ENCODE measurements at places on chromosomes 7 and 10.

DNA sequence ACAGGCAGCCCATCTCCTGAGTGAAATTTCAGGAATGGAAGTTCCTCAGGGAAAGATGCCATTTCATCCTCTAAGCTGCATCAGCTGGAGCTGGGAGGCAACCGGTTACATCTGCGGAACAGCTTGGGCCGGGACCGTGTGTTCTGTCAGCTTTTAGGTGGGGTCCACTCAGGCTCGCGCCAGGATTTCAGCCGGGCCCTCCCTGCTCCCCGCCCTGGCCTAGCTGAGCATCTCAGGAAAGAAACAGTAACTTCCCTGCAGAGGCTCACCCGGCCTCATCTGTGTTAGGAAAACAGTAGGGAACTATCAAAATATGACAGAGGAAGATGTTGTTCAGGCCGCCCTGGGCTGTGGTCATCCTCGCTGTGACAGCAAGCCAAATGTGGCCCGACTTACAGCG, 110.4 kb downstream of the TRIL start:
- no peak overlapping the region for H3K4me3 ChIP-seq
- no peak for DNase-seq
- no peaks in the 10 kb centered on the region for H3K36me3 ChIP-seq
- H3K27me3 ChIP-seq = peaks cover 26% of the 10 kb centered on the region
- H3K27ac ChIP-seq = no peak overlapping the region

GRCh38 chr7:82411732-82412131, 31.8 kb downstream of the CACNA2D1 start:
- no peaks in the 10 kb centered on the region for H3K27me3 ChIP-seq
- H3K36me3 ChIP-seq = no peaks in the 10 kb centered on the region
- no peaks in the 10 kb centered on the region for H3K4me1 ChIP-seq

DNA sequence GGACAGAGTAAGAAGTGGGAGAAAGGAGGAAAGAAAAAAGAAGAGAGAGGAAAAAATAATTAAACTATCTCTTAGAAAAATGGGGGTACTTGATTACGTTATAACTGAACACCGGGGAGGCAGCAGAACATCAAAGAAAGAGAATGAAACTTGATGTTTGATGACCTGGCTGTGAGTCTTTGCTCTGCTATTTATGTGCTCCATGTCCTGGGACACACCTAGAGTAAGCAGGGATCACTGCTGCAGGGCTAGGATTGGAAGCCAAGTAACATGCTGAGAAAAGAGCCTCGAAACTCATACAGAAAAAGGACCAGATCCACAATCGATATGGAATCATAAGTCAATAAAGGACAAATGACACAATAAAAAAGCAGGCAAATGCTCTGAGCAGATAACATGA, 56.7 kb upstream of the COL13A1 start:
- H3K4me1 ChIP-seq = no peaks in the 10 kb centered on the region
- H3K27me3 ChIP-seq = 0 out of 2 replicates have a peak, but pooled peaks cover 6% of the 10 kb centered on the region
- H3K36me3 ChIP-seq = no peaks in the 10 kb centered on the region
- no peak for DNase-seq
- no peak overlapping the region for H3K27ac ChIP-seq

GRCh38 chr7:74051193-74051592, 23.2 kb downstream of the ELN start:
- H3K4me1 ChIP-seq = no peaks in the 10 kb centered on the region
- no peak overlapping the region for H3K27ac ChIP-seq
- peaks cover 2% of the 10 kb centered on the region for H3K27me3 ChIP-seq
- no peak overlapping the region for H3K4me3 ChIP-seq
- no peaks in the 10 kb centered on the region for H3K36me3 ChIP-seq
- no peak for DNase-seq

DNA sequence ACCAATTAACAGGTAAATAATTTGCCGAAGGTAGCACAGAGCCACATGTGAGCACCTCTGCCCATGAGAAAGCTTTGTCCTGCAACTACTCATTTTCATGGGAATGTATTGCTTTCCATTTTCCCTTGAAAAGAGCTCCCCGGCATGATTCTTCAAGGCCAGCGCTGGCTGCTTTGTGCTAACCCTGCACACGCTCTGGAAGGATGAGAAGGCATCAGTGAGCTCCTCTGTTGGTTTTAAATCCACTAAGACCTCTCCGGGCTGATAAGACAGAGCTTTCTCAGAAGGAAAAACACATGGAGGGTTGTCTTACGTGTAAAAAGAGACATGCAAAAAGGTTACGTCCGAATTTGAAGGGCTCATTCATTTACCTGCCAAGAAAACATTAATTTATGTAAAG, 553.9 kb upstream of the MKI67 start:
- peaks cover 6% of the 10 kb centered on the region for H3K27me3 ChIP-seq
- H3K36me3 ChIP-seq = no peaks in the 10 kb centered on the region
- no peaks in the 10 kb centered on the region for H3K4me1 ChIP-seq

GRCh38 chr10:58019863-58020537, 247.7 kb downstream of the IPMK start:
- H3K27me3 ChIP-seq = no peaks in the 10 kb centered on the region
- H3K4me3 ChIP-seq = no peak overlapping the region
- no peaks in the 10 kb centered on the region for H3K4me1 ChIP-seq
- H3K36me3 ChIP-seq = no peaks in the 10 kb centered on the region
- no peak for DNase-seq
- H3K27ac ChIP-seq = no peak overlapping the region

GRCh38 chr7:114302858-114303257, 111.8 kb upstream of the FOXP2 start:
- H3K27me3 ChIP-seq = no peaks in the 10 kb centered on the region
- no peak overlapping the region for H3K4me3 ChIP-seq
- DNase-seq = no peak

DNA sequence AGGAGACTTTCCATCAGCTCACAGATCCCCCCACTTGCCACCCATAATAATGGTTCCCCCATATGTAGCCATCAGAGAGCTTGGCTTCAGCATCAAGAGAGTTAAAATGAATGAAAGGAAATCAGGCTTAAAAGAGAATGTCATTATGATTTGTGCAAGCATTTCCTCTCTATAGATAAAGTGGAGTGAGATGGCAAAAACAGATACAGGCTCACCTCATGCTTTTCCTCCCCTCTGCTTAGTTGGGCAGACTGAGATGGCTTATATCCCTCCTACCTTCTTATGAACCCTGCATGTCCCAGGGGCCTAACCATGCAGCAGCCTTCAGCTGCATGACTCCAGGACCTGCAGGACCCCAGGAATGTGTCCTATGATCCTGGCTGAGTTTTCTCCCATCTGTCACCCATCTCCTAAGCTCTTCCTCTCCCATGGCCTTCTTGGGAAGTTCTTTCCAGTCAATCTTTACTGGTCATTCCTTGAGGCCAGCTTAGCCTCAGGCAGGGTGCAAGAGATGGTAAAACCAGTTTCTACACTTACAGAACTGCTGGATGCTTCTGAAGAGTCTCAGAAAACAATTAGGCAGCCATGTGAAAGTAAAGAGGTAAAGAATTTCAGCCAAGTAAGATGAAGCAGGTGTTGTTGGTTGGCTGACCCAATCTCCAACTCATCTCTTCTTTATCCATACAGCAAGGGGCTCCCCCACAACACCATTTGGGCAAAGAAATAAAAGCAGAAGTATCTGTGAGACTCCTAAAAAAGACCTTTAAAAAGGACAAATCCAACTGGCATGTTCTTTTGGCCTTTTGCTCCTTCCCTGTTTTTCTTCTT, 159.7 kb downstream of the RTKN2 start:
- no peaks in the 10 kb centered on the region for H3K36me3 ChIP-seq
- no peak overlapping the region for H3K4me3 ChIP-seq
- no peaks in the 10 kb centered on the region for H3K27me3 ChIP-seq
- no peak for DNase-seq
- H3K4me1 ChIP-seq = peaks cover 13% of the 10 kb centered on the region

DNA sequence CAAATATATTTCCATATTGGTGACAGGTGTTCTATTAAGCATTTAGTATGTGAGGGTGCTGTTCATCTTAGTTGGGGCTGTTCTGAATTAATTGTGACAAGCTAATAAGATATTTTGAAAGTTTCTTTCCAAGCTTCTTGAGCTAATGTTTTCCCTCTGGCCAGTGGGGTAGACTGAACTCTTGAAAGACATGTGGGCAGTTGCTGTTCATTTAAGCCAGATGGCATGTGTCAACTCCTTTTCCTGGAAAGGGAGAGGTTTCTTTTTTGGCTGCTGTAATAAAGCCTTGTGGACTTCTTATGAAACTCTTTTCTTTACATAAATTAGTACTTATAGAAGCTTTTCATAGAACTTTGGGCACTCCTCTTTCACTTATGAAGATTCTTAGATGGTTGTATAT, 21.7 kb downstream of the RAB18 start:
- no peak for DNase-seq
- no peak overlapping the region for H3K27ac ChIP-seq
- H3K27me3 ChIP-seq = no peaks in the 10 kb centered on the region

Data from Panc1 (cell line).